ENCODE measurements at places on chromosomes 6 and 20. TPM values are rescaled to one million over a fixed set of nuclear protein-coding genes. Genes with fewer than 3 reads are reported as not detected.

The HTR1E gene
- not detected for total RNA-seq

The PRDM13 gene
- not detected for total RNA-seq

The GNRH2 gene
- 1.0 TPM for total RNA-seq

The CYP24A1 gene
- total RNA-seq: not detected

The RHAG gene
- not detected for total RNA-seq

The SLC22A3 gene
- not detected for total RNA-seq

The PTCHD4 gene
- 5.8 TPM for total RNA-seq

The C6orf163 gene
- total RNA-seq: 2.4 TPM

The POLH gene
- total RNA-seq: 19.3 TPM

The HAO1 gene
- total RNA-seq: not detected

All from melanocyte of skin (primary cell).